ENCODE measurements at places on chromosomes 13 and 19.
A peak's percentile ranks its signal among the peaks of the same experiment; 100 is the strongest.

GRCh38 chr13:40597735-40598365 is 68.6 kb downstream of the FOXO1 start:
- no peak for DNase-seq

DNA sequence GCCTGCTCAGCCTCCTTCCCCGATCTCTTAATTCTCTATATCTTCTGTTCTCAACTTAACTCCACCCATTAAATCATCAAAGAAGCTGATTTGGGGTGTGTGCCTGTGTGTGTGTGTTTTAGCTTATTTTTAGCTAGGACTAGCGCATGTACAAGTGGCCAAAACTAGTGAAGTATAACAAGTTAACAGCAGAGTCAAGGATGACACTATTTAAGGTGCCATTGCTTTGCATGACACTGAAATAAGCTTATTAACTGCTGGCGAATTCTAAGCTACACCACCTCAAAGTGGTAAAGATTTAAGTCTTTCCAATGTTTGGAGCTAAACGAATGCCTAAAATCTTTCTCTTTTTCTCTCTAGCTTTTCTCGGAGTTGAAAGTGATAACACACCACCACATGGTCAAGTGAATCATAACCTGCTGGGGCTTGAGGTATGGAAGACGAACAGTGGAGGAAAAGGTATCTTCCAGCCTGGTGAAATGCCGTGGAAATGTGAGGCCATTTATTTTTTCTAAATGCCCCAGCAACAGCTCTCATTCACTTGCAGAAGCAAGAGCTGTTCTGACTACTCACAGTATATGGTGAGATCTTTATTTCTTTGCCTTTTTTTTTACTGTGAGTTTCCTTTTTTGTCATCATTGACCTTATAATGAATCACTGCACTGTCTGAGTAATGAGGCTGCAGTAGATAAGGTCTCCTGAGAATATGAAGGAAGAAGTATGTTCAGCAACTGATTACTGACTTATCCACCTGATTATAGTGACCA is 570.3 kb downstream of the PCDH9 start:
- DNase-seq = peak; percentile 70

DNA sequence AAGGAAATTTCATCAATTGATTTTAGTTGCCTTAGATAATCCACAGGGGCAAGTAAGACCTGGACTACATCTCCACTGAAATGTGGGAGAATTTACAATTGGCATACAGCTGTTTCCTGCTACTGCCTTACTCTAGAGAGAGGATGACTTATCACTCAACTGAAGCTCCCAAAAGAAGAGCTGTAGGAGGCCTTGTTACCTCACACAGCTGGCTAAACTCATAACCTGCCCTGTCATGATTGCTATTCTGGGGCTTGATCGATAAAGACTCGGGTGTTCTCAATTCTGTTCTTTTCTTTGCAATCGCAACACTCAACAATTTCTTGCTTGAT is 1396.4 kb downstream of the EFNB2 start:
- no peak for DNase-seq

DNA sequence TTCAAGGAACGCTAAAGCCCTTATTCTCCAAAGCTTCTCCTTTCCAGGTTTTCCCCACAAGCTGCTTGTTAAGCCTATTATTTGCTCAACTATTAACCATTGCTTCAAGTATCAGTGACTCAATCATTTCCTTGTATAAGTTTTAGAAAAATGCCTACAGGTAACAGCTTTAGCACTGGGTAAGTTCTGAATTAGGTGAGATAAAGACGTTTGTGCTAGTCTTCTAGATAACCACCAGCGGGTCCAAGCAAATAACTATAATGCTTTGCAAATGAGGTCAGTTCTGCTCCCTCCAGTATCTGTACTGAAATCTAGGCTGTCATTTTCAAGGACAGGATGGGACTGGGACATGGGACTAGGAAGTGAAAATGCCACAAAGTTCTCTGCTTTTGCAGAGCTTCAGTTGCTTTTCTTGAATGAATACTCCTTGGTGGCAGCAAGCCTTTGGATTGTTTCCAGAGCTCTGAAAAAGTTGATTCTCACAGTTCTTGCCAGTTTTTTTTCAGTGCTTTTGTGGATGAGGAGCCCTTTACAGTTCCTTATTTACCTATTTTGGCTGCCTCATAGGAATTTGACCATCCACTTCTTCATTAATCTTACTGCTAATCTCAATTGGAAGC is 1487.7 kb downstream of the EFNB2 start:
- no peak for DNase-seq

DNA sequence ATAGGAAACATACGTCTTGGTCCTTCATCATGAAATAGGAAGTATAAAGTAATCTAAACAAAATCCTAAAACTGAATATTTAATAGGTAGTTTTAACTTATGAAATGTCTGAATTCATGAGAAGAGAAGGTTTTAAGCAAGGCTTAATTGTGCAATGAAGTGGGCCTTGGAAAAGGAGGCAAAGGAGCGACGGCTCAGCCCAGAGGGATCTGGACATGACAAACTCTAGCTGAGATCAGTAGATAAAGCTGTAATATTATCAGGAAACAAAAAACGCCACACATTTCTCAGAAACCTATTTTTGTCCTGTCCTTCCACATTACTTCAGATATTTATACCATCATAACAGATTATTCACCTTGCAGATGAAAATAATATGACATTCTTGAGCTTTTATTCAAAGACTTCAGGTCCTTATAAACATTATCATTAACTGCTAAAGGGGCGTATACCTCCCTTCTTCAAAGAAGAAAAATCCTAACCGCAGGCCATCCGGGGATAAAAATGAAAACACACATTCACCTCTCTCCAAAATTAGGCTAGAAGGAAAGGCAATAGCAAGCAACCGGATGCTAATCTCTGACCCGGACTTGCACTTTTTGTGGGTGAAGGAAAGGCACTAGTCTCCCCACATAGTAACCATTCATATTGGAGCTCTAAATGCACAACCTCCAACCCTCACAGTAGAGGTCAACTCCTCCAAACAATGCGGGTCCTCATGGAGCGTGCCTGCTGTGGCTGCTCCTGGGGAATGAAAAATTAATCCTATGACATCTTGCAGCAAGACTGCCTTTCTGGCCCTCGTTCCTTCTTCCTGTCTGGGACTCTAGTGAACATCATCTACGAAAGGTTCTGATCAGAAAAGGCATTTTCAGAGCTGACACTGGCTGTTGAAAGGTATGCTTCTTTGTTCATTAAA is 108.8 kb downstream of the TBC1D4 start:
- DNase-seq = no peak

DNA sequence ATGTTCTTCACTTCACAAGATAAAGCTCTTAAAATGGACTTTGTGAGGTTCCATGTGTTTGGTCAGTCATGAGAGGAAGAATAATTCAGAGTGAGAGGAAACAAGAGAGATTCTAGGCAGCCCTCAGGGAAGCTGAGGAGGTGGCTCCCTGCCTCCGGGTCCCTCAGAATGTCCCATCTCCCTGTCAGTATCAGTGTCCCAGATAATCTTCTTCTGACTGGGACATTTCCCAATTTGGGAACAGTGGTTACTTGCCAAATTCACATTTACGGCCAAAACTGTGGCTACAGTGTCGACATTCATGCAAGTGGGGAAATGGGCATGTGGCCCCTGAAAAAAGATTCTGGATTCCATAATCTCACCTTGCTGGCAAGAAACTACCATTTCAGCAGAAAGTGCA is 9.0 kb downstream of the ZNF417 start:
- DNase-seq = no peak

DNA sequence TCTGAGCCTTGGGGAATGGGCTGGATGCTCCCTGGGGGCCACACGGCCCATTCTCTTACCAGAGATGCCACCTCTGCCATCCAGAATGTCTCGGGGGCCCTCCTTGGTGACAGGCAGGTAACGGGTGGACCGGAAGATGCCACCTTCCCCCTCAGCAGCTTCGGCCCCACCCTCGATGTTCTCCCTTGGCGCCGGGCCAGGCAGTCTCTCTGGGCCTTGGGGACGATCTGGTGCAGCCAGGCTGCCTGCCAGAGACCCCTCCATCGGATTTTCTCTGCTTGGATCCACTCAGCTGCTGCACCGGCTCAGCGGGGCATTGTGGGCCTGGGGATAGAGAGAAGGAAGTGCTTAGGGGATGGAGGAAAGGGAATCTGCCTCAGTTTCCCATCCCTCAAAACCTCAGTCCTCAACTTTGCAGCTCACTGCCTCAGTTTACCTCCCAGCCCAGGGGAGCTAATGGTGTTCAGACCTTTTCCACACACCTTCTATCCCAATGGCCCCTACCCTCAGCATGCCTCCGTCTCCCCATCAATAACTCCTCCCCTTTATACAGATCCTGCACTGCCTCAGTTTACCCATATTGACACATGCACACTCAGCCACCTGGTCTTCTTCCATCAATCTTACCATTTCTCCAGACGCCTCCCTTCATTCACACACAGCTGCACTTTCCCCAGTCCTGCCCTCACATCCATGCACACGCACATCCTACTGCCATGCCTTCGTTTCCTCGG is 1.5 kb downstream of the WIZ start:
- DNase-seq = no peak

GRCh38 chr13:43698009-43698408 is 88.8 kb downstream of the ENOX1 start:
- DNase-seq = no peak

- no peak for DNase-seq
Observed at GRCh38 chr13:95874286-95874685, 178.9 kb downstream of the UGGT2 start.

- DNase-seq = no peak
Observed at GRCh38 chr19:12665281-12665573, 1.3 kb downstream of the MAN2B1 start.

GRCh38 chr13:72295153-72295552 is 428.1 kb upstream of the DACH1 start:
- peak; percentile 46 for DNase-seq

- peak; percentile 24 for DNase-seq
Observed at GRCh38 chr13:95862408-95862807, 185.5 kb downstream of the DNAJC3 start.

DNA sequence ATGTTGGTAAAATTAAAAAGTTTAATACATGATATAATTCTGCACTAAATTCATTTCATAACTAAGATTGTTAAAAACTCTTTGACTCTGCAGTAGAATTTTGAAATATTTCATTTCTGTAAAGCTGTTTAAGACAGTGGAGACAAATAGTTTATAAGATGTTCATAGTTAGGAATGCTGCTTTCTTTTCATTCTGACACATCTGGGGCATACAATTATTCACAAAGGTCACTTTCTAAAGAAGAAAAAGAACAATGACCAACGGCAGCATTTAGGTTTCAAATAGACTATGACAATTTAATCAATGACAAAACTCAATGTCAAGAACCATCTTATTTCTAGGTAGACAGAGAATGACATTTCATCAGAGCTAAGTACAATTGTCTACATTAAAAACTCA is 1422.1 kb downstream of the PCDH9 start:
- DNase-seq = peak; percentile 6

- no peak for DNase-seq
Observed at GRCh38 chr13:61414686-61415057, 977 bp downstream of the PCDH20 start.

DNA sequence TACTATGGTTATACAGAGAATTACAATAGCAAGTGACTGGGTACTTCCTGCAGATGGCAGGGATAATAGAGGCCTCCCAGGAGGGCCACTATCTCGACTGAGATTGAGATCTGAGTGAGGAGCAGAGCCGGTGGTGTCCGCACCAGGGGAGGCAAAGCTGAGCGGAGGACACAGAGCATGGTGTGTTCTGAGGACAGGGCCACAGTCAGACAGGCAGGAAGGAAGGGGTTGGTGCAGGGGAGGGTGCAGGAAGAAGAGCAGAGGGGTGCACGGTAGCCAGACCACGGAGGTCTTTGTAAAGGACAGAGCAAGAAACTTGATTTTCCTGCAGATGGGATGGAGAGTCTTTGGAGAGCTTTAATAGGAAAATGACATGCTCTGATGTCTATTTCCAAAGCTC is 152.4 kb downstream of the SHISA2 start:
- DNase-seq = no peak

DNA sequence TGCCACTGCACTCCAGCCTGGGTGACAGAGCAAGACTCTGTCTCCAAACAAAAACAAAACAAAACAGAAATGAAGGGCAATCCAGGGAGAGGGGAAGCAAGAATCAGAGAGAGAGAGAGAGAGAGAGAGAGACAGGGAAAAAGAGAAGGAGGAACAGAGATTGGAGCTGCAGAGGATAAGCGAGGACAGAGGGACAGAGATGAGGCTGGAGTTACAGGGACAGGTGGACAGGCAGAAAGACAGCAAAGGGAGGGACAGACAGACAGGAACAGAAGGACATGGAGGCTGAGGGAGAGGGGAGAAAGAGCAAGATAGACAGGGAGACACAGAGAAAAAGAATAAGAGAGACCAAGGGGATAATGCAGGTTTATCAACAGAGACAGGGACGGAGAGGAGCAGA is 1.3 kb upstream of the CRX start:
- no peak for DNase-seq

DNA sequence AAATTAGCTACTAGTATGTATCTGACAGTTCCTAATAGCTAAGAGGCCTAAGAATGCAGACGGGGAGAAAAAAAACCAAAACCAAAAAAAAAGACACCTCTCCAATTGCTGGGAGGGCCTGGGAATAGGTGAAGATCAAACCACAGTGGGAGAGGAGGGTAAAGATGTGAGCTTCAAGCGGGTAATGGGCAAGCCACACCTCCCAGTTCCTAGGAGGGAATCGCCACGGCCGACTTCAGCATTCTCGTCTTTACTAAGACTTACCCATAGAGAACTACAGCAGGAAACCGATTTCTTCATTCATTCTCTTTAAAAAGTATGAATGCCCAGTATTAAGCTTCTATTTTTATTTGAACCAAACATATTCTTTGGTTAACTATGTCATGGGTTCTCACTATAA is 5.6 kb upstream of the EEF1AKMT1 start:
- no peak for DNase-seq

GRCh38 chr13:20159646-20160305 is 1.1 kb downstream of the GJA3 start:
- peak; percentile 12 for DNase-seq

GRCh38 chr19:14248578-14249011 is 42.6 kb upstream of the ADGRL1 start:
- DNase-seq = peak; percentile 41

- no peak for DNase-seq
Observed at GRCh38 chr13:30373727-30374126, 48.6 kb upstream of the UBE2L5 start.

DNA sequence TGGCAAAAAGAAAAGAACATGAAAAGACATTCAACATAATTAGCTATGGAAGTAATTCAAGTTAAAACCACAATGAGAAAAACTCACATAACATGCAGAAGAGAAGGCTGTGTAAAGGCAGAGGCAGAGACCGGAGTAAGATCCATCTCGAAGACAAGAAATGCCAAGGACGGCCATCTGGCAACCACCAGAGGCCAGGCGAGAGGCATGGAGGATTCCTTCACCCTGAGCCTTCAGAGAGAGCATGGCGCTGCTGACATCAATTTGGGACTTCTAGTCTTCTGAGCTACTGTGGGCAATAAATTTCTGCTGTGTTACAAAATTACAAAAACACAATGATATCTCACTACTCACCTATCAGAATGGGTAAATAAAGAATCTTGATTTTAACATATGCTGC is 381.0 kb downstream of the TSHZ3 start:
- DNase-seq = peak; percentile 13

DNA sequence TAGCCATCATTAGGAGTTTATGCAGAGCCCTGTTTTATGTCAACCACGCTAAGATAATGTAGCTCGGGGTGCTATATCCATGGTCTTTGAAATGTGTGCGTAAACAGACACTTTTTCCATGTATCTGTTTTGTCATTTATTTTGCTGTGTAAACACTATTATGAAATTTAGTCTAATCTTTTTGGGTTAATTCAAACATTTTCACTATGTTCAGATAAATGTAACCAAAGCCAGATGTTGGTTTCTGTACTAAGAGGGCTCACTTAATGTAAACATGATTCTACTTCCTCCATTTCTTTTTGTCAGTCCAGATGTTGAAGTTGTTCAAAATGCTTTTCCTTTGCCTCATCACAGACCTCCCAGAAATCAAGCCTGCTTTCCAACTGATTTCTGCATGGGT is 499.5 kb upstream of the GPC6 start:
- DNase-seq = no peak

Measured in EH (cell line).